ENCODE measurements at places on chromosomes 13 and 19.

- no peak for DNase-seq
Measured at GRCh38 chr13:30440910-30441703, 18.8 kb downstream of the UBE2L5 start.

GRCh38 chr13:29020314-29020713 lies 200.2 kb downstream of the MTUS2 start:
- no peak for DNase-seq

DNA sequence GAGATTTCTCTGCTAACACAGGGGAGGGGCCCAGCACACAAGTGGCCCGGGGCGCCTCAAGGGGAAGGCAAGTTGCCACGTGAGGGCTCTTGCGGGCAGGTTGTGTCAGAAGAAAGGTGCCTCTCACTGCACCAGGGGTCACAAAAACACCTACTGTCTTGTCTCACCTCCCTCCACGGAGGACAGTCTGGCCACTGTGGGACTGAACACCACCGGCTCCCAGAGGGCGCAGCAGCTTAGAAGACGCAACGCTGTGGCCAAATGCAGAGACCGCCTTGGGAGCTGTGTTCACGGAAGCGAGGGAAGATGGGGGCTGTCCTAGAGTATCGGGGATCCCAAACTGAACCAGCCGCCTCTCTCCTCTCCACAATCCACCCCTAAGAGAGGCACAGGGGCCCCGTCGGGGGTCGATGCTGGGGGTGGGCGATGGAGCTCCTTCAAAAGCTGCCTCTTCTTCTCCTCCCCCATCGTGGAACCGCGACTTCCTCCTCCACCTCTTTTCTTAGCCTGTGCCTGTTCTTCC lies 177.5 kb downstream of the FOXO1 start:
- DNase-seq, result no peak

DNA sequence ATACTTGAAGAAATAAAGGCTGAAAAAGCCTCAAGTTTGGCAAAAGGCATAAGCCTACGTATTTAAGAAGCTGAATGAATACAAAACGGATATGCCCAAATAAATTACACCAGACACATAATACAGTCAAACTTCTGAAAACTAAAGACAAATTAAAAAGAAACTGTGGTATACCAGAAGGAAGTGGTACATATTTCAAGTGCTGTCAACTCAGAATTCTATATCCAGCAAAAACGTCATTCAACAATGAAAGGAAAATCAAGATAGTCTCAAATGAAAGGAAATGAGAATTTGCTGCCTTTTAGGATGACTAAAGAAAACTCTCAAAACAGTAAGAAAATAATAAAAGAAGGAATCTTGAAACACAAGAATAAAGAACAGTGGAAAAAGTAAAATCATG lies 69.5 kb downstream of the POLR1D start:
- no peak for DNase-seq

DNA sequence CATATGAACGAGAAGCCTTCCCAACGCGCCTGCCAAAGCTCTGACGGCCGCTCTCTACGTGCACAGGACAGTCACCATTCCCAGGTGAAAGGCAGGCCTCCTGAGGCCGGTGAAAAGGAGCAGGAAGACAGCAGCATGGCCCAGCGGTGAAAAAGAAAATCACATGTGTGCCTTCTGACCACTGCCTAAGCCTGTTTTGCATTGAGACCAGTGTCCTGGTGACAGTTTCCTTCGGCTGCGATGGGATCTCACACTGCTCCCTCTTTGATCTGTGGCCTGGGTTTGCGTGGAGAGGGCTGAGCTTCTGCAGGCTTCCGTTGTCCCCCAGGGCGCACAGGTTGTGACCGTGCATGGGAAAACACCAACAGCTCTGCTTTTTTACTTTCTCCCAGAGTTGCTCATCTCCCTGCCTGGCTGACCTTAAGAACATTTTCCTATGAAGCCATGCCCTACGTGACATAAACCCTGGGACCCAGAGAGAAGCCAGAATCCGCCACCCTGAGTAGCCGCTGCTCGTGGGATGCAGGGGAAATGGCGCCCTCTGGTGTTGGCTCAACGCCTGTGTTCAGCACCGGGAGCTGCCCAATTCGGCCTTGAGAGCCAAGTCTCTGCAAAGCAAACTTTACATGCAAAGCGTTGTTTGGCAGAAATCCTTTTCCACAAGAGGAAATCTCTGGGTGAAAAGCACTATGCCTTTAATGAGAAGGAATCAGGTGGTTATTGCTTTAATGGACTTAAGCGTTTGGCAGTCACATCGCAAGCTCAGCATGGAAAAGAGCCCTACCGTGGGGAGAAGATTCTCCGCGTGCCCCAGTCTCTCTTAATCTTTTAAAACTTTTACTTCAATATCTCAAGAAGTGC lies 112.2 kb upstream of the GPR12 start:
- DNase-seq, result peak; percentile 62

GRCh38 chr13:47168066-47168465 lies 271.2 kb upstream of the HTR2A start:
- DNase-seq, result no peak

DNA sequence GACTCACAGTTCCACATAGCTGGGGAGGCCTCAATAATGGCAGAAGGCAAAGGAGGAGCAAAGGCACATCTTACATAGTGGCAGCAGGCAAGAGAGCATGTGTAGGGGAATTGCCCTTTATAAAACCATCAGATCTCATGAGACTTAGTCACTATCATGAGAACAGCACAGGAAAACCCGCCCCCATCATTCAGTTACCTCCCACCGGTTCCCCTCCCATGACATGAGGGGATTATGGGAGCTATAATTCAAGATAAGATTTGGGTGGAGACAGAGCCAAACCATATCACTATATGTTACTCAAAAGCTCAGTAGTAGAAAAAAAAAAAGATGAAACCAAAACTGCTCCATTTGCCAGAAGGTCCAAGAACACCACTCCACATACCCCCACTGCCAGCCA lies 58.5 kb downstream of the DNAJC15 start:
- no peak for DNase-seq

GRCh38 chr13:51845574-51846318 lies 769 bp upstream of the TMEM272 start:
- DNase-seq, result no peak
